ENCODE measurements at places on chromosomes 3 and 15.

- no peak for DNase-seq
These were observed 57.6 kb downstream of the RAB11A start for GRCh38 chr15:65926899-65927298.

DNA sequence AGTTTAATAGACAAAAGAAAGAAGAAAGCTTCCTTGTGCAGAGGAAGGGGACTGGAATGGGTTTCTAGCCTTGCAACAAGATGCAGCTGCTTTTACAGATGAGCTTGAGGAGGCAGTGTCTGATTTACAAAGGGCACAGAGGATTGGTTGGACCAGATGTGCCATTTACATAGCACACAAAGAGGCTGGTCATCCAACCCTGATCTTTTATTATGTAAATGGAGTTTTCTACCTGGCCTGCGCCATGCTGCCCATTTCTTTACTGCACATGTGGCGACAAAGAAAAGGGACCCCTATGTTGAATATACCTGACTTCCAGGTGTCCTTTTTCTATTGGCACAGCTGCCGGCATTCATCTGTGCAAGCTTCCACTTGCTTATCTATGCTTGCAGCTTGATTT lies 409.4 kb upstream of the FRG2C start:
- DNase-seq, result no peak

DNA sequence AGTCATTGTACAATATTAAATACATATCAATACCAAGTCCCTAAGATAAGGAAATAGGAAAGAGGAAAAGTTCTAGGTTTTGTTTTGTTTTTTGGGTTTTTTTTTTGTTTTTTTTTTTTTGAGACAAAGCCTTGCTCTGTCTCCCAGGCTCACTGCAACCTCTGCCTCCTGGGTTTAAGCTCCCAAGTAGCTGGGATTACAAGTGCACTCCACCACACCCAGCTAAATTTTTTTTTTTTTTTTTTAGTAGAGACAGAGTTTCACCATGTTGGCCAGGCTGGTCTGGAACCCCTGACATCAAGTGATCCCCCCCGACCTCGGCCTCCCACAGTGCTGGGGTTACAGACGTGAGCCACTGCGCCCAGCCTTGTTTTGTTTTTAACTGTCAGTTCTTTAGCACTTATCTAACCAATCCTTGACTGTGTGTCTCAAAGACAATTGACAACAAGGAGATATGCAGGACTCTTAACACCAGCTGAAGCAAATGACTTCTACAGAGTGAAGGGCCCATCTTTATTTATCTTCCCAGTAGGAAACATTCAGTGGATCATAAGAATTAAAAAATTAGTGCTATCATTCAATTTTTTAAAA lies 100.0 kb upstream of the RAP2B start:
- no peak for DNase-seq

GRCh38 chr15:58401991-58402649 lies 29.7 kb upstream of the LIPC start:
- DNase-seq, result no peak

- no peak for DNase-seq
These were observed 221.5 kb upstream of the BHLHE40 start for GRCh38 chr3:4757575-4758248.

DNA sequence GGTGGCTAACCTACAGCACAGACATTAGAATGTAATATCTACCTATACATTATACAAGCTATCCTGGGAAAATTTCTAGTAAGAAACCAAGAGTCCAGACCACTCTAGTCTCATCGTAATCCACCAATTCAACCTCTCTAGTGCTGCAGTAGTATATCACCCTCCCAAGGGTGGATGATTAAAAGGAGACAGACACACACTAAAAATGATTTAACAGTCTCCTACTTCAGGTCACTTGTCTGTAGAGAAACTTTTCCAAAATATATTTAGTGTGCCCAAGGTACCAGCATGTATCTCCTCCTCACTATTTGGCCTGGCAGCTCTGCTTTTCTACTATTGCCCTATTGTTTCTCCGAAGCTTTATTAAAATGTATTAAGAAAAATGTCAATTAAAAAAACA lies 45.0 kb downstream of the ZBTB20 start:
- no peak for DNase-seq

GRCh38 chr3:42066516-42067181 lies 24.5 kb upstream of the TRAK1 start:
- peak; percentile 75 for DNase-seq

GRCh38 chr15:83858820-83859505 lies 205.0 kb downstream of the ADAMTSL3 start:
- no peak for DNase-seq

DNA sequence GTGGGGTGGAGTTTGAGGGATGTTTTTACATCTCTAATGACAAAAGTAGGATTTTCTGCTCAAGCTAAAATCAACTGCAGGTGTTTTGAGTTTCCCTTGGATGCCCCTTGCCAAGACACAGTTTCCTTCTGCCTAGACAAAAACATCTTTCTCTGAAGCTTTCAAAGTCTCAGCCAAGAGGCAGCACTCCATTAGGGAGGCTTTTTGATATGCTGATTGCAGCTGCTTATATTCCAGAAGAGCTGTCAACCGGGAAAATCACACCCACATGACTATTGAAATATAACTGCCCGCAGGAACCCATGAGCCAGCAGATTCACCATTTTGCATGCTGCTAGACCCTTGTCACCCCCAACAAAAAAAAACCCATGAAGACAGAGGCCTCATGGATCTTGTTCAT lies 27.5 kb upstream of the ZNF148 start:
- DNase-seq, result no peak

- no peak for DNase-seq
These were observed 94.7 kb downstream of the LINGO1 start for GRCh38 chr15:77538027-77538451.
